ENCODE measurements at places on chromosomes 11 and 22.

- DNase-seq = no peak
These were observed 3.6 kb downstream of the PLA2G6 start for GRCh38 chr22:38177926-38178604.

- DNase-seq = no peak
These were observed 28.4 kb upstream of the SCN3B start for GRCh38 chr11:123682696-123683410.

GRCh38 chr22:49112661-49113626, 714.7 kb downstream of the BRD1 start:
- no peak for DNase-seq

DNA sequence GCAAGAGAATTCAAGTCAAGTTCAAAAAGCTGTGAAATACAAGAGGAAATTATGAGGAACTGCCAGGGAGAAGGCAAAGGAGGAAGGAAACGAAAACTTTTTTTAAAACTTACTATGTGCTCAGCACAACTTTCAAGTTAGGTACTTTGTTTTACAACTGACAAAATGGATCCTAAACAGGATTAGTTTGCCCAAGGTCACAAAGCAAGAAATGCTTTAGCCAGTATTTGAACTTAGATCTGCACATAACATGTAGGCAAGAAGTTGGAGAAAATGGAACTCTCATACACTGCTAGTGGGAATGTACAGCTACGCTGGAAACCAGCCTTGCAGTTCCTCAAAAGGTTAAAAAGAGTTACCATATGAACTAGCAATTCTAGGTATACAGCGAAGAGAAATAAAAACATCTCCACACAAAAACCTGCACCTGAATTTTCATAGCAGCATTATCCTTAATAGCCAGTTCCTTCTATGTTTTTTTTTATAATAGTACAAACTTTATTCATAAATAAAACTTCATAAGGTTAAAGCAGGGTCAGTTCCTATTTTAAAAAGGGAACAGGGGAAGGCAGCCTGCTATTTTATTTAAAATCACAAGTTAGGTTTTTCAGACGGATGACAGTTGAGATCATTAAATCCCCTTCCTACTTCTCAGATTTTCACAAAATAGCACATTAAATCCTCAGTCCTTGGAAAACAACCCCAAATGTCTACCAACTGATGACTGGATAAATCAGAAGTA, 19.2 kb downstream of the DDX6 start:
- DNase-seq = no peak

DNA sequence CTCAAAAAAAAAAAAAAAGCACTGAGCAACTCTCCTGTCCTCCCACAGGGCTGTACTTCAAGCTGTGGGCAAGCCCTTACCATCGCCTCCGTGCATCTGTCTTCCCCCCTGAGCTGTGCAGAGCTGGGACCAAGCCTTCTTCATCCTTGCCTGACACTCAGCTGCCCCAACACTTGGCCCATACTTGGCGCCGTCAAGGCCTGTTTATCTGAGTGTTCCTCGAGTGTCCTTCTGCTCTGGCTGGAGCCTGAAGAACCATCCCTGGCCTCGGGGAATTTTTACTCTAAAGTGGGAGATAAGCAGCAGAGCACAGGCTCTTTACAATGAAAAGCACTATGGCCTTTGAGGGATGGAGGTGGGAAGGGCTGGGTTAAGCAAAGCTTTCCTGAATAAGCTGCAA, 1.6 kb upstream of the TIRAP start:
- DNase-seq = no peak

DNA sequence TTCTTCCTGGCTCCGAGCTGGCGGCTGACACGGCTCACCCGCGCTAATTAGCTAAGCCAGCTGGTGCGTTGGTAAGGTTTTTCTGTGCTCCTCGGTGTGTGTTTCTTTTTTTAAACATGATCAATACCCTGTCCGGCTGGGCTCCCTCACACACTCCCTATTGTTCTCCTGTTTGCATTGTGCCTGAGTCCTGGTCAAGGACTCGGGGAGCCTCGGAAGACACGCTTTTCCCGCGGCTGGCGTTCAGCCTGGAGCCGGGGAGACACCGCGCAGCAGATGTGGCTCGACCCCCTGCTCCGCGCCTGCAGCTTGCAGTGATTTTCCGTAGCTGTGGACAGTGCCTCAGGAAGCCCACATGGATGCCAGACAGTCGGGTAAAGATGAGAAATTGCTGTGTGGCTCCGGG, 454.9 kb upstream of the CADM1 start:
- DNase-seq = peak; percentile 17

- DNase-seq = no peak
These were observed 63.7 kb downstream of the CYTH4 start for GRCh38 chr22:37345863-37346504.

- DNase-seq = no peak
These were observed at the start of gene GRIK4 for GRCh38 chr11:120511116-120511819. Gene GRIK4 (plus strand): TSS chr11:120511748. CDS start chr11:120660319, 148,571 bp downstream.

- no peak for DNase-seq
These were observed 5.3 kb downstream of the OSBP start for GRCh38 chr11:59610289-59610688.

DNA sequence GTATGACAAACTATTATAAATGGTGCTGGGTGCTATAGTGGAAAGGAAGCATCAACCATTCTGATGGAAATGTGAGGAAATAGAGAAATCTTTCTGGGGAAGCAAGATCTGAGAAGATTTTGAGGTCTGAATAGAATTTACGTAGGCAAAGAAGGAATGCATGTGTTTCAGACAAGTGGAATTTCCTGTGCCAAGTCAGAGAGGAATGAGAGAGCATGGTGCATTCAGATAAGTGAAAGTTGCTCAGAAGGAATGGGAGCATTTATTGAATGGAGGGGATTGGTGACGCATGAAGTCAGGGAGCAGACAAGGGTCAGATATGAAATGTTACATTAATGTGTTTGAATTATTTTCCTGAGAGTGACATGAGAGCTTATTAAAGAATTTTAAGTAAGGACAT, 725.5 kb downstream of the METTL15 start:
- no peak for DNase-seq

DNA sequence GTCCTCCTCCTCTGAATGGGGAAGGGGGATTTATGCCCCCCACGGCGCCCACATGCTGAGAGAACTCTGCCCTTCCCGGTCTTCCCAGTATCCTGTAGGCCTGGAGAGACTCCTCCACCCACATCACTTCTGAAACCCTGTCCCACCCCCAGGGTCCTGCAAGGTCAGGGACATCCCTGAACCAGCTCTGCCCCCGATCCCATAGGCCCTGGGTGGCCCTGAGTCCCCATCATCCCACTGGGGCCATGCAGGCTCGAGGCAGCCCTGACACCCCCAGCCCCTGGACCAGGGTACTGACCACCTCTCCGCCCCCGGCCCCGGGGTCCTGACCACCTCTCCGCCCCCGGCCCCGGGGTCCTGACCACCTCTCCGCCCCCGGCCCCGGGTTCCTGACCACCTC, 11.7 kb downstream of the B4GALNT4 start:
- no peak for DNase-seq

DNA sequence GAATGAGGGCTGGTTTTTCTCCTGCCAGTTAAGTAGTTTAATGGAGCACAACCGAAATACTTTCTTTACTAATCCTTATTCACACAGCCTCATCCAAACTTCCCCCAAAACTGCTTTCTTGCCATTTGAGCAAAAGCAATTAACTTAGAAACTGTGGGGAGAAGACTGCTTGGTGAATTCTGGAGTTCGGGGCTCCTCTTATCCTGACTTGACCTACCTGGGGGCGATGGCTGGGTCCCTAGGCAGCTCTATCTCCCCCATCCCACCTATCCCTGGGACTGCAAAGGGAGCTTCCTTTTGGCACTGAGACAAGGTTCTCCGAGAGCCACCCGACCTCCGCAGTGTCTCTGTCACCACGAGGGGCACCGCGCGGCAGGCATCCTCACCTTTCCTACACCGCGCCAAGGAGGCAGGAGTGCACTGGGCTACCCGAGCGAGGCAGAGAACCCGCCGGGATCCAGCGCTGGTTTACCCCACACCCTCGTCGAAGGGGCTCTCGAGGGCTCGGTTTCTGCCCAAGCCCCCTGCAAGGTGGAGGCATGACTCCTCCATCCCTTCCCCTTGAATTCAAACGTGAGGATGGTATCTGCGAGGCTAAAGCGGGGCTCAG, 759 bp downstream of the DESI1 start:
- DNase-seq = no peak

DNA sequence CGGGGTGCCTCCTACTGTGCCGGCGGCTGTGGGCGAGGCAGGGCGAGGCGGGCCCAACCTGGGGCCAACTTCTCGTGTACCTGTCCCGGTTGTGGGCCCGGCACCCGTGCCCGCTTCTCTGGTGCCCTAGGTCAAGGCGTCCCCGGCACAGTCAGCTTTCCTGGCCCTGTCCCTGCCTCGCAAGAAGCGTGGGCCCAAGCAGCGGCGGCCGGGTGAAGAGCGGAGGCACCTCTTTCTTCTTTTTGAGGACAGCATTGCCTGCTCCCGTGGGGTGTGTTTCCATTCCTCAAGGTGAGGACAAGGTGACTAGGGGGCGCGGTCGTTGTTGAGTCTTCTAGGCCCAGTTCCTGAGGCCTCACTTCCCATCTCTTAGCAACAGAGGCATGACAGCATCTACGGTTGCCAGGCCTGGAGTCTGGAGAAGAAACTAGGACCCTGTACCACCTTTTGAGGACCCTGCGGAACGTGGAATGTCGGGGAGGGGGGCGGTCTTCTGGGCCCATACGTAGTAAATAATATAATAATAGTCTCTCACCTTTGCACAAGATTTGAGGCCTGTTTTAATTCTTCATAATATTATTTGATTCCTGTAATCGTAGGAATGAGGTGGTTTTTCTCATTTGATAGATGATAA, 418 bp downstream of the ACO2 start:
- DNase-seq = no peak

- no peak for DNase-seq
These were observed 30.9 kb upstream of the BAIAP2L2 start for GRCh38 chr22:38141217-38141973.

DNA sequence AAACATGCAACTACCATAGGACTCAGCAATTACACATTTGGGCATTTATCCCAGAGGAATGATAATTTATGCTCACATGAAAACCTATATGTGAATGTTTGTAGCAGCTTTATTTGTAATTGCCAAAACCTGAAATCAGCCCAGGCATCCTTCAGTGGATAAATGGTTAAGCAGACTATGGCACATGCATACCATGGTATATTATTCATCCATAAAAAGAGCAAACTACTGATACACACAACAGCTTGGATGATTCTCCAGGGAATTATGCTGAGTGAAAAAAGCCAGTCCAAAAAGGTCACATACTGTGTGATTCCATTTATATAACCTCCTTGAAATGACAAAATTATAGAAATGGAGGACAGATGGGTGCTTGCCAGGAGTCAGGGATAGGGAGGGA, 86.7 kb downstream of the ALX4 start:
- no peak for DNase-seq

DNA sequence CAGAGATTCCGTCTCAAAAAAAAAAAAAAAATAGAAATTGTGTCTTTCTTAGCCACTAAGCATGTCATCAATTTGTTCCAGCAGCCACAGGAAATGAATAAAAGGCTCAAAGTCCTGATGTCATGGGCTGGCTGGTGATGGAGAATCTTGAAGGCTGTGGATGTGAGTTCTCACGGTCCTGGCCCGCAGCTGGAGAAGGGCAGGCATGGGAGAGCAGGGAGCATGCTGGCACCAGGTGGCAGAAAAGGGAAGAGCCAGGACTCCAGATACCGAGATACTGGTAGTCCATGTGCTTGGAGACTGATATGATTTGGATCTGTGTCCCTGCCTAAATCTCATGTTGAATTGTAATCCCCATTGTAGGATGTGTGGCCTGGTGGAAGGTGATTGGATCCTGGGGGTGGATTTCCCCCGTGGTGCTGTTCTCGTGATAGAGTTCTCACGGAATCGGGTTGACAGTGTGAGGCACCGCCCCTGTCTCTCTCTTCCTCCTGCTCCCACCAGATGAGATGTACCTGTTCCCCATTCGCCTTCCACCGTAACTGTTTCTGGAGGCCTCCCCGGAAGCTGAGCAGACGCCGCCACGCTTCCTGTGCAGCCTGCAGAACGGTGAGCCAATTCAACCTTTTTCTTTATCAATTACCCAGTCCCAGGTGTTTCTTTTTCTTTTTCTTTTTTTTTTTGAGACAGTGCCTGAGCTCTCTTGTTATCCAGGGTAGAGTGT, 18.1 kb downstream of the MRGPRD start:
- no peak for DNase-seq

DNA sequence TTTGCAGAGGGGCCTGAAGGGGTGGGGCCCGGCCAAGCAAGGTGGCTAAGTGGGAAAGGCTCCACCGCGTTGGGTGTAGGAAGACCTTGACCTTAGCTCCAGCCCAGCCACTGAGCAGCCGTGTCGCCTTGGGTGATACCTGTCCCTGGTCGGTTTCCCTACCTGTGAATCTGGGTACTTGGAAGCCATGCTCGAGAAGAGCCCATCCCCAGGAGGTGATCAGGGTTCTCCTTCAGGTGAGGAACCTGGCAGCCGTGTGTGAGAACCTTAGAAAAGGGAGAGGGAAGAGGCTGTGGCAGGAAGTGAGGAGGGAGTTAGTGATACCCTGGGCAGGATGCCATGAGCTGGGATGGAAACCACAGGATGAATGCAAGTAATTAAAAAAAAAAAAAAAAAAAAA, 21.6 kb downstream of the PPARA start:
- no peak for DNase-seq

DNA sequence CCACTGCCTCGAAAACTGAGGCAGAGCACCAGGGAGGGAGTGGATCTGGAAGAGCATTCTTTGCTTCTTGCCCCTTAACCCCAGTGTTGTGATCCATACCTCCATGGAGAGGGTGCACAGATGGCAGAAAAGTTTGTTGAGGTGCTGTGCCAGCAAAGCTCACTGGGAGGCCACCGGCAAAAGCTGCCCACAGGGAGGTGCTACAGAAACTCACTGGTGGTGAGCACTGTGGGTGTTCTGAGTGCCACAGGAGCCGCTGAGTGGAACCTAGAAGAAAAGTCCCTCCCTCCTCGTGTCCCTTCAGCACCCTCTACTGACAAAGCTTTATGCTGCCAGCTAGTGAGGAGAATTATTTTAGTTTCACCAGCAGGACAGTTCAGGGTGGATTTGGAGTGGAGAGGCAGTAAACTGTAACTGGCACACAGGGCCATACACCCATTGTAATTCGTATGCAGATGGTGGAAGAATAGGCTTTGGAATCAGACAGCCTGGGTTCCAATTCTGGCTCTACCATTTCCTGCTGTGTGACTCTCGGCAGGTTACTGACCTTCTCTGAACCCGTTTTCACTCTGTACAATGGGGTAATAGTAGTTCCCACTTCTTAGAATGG, 84.6 kb downstream of the SWAP70 start:
- DNase-seq = peak; percentile 40

DNA sequence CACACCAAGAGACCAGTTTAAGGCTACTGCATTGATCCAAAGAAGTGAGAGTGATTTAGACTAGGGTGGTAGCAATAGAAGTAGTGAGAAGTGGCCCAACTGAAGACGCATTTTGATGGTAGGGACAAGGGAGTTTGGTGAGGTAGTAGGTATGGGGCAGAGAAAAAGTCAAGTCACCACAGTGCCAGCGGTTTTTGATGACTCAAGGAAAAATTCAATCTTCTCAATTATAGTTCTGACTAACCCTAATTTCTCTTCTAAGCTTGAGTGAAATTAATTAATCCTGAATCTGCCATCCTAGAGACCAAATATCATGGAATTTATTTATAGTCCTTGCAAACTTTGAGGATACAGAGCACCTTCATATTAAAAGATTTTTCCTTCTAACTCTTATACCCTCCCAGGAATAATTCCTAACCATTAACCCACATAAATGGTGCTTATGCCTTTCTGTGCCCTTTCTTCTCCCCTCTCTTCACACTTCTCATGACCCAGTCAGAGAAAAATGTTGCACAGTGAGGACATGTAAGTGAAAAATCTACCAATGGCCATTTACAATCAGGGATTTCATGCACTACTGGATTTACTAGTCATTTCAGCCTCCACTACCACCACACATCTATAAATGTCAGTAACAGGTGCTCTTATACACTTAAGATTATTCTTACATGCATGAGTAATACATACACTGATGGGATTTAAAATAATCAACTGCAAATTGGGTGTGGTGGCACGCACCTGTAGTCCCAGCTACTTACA, 45.9 kb upstream of the ARHGAP32 start:
- DNase-seq = no peak
